Smooth muscle cell of the umbilical artery (primary cell): ENCODE measurements at places on chromosomes 3 and 15. TPM values are rescaled to one million over a fixed set of nuclear protein-coding genes. Genes with fewer than 3 reads are reported as not detected.

The AP2M1 gene
- total RNA-seq: 561 and 564 TPM in 2 replicates

The SLC24A5 gene
- total RNA-seq: not detected in 2 replicates

The ADIPOQ gene
- not detected in 2 replicates for total RNA-seq

The PPARG gene
- 1.2 and 5.5 TPM in 2 replicates for total RNA-seq

The SH3GL3 gene
- 0.97 and 2.1 TPM in 2 replicates for total RNA-seq

The DZIP1L gene
- 25.2 and 31.9 TPM in 2 replicates for total RNA-seq

The CCDC9B gene
- 37.7 and 94.3 TPM in 2 replicates for total RNA-seq

The PPP1R14D gene
- not detected in 2 replicates for total RNA-seq

The ADAMTSL3 gene
- total RNA-seq: under 0.01 and 0.05 TPM in 2 replicates

The GPR160 gene
- 0.23 TPM in 1 of 2 replicates, not detected in the other for total RNA-seq

The CHRNB4 gene
- not detected in 2 replicates for total RNA-seq

The MST1R gene
- 0.14 and 0.30 TPM in 2 replicates for total RNA-seq

The CCDC32 gene
- 17.0 and 21.1 TPM in 2 replicates for total RNA-seq

The VPS18 gene
- total RNA-seq: 49.3 and 53.2 TPM in 2 replicates

The MINDY4B gene
- not detected in 2 replicates for total RNA-seq

The LYZL4 gene
- not detected in 2 replicates for total RNA-seq

The RNU5B-1 gene
- total RNA-seq: not detected in 2 replicates

The GPR62 gene
- 0.05 TPM in 1 of 2 replicates, not detected in the other for total RNA-seq

The HES1 gene
- 3.7 and 3.9 TPM in 2 replicates for total RNA-seq

The FGF7 gene
- total RNA-seq: 41.8 and 342 TPM in 2 replicates

The B3GALNT1 gene
- 10.4 and 14.0 TPM in 2 replicates for total RNA-seq

The SMCO1 gene
- total RNA-seq: not detected in 2 replicates

The EFHB gene
- total RNA-seq: 0.42 and 0.59 TPM in 2 replicates

The CYP1A1 gene
- 0.30 TPM in 1 of 2 replicates, not detected in the other for total RNA-seq

The MEF2A gene
- 19.3 and 35.6 TPM in 2 replicates for total RNA-seq

The THBS1 gene
- 671 and 1,064 TPM in 2 replicates for total RNA-seq

The GOLGA8H gene
- total RNA-seq: 0.09 TPM in 1 of 2 replicates, not detected in the other

The PCOLCE2 gene
- total RNA-seq: 3.9 and 29.4 TPM in 2 replicates

The FOXB1 gene
- not detected in 2 replicates for total RNA-seq

The RAB7A gene
- total RNA-seq: 39.8 and 58.9 TPM in 2 replicates

The MED12L gene
- total RNA-seq: 0.42 and 0.89 TPM in 2 replicates

The LDHAL6B gene
- total RNA-seq: not detected in 2 replicates

The C3orf49 gene
- total RNA-seq: not detected in 2 replicates

The PATL2 gene
- 0.30 and 0.37 TPM in 2 replicates for total RNA-seq

The RAP2B gene
- 14.8 and 23.5 TPM in 2 replicates for total RNA-seq

The MKRN3 gene
- under 0.01 TPM in 1 of 2 replicates, not detected in the other for total RNA-seq

The DNAH12 gene
- total RNA-seq: 0.37 and 0.59 TPM in 2 replicates

The SAMMSON gene
- under 0.01 TPM in 1 of 2 replicates, not detected in the other for total RNA-seq
